GM13977 (cell line): ENCODE measurements at places on chromosomes 1 and 21.

GRCh38 chr1:182118851-182119250, 57.3 kb upstream of the ZNF648 start:
- no peak for DNase-seq

DNA sequence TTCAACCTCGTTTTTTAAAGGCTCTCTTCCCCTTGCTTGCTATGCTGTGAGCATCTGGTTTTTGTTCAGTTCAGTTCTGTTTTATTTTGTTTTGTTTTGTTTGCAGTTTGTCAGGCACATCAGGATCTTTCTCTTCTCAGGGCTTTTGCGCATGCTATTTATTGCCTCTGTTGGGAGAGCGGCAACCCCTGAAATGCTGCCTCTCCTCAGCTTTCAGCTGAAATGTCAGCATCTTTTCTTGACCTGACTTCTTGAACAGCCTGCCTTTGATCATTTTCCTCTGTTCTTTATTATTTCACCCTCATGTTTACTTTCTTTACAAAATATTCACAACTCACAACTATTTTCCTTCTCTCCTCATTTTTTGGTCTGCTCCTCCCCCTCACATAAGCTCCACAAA, 50.4 kb upstream of the RC3H1 start:
- no peak for DNase-seq

DNA sequence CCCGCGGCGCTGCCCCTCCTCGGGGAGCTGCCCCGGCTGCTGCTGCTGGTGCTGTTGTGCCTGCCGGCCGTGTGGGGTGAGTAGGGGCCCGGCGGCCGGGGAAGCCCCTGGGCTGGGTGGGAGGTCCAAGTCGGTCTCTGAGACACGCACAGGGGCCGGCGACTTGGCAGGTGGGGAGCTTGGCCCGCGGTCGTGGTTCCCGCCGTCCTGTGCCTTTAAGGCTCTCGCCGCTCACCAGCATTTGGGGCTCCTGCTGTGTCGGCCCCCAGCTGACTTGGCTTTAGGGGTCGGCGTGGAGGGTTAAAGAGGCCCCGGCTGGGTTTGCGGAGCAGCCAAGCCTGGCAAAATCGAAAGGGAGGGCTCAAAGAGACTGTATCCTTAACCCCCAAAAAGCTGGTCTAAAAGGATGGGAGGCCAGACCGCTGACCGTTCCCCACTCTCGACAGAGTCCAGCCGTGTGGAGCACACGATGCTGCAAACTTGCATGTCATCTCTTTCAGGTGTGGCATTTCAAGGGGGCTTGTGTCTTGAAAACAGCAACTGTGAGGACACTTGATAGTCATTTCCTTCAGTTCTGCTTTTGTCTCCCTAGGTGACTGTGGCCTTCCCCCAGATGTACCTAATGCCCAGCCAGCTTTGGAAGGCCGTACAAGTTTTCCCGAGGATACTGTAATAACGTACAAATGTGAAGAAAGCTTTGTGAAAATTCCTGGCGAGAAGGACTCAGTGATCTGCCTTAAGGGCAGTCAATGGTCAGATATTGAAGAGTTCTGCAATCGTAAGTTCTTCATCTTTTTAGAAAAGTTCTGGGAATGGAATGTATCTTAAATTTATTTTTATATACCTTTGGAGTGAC, 540 bp downstream of the CD55 start:
- no peak for DNase-seq

DNA sequence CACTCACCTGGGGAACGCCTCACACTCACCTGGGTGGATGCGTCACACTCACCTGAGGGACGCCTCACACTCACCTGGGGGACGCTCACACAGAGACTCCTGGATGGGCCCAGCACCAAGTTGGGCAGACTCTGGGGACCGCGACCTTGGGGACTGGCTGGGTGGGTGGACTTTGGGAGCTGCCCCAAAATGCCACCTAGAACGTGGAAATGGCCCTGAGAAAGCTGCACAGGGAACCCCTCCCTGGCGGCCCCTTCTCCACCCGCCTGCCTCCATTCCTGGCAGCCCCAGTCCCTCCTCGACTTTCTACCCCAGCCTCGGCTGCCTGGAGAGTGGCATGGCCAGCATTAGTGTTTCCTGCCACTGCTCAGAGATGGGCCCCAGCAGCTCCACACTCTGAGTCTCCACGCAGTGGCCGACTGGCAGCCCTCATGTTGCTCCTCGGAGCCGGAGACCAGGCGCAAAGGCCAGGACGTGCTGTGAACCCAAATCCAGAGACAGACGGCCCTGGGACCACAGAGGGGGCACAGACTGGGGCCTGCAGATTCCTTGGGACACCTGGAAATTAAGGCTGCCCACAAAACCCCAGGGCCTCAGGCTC, 46.5 kb upstream of the ACTRT2 start:
- no peak for DNase-seq

DNA sequence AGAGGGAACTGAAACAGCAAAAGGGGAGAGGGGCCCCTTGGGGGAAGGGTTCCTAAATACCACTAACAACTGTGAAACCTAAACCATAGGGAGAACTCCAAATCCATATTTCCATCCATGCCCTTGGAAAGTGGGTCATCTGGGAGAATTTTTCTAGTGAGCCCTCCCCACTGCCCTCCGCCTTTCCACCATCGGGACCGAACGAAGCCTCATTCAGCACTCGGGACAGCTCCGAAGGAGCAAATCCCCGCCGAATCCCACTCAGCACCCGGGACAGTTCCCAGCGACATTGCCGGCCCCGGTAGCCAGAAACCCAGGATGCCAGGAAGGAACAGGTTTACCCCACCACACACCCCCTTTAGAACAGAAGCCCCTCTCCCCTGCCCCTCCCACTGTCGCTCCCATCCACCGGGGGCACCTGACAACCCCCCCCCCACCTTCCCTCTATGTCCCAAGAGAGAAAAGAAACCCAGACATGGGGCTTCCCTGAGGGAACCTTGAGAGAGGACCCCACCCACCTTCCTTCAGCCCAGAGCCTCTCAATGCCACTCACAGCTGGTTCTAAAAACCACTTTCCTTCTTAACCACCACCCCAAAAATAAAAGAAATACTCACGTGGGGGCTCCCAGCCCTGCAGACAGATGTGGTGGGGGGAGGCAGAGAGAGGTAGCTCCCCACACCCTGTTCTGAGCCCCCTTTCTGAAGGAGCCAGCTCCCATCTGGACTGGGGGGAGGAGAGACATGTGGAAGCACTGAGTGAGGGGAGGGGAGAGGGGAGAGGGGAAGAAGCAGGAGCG, 4.5 kb downstream of the DLGAP3 start:
- DNase-seq = peak; percentile 76

DNA sequence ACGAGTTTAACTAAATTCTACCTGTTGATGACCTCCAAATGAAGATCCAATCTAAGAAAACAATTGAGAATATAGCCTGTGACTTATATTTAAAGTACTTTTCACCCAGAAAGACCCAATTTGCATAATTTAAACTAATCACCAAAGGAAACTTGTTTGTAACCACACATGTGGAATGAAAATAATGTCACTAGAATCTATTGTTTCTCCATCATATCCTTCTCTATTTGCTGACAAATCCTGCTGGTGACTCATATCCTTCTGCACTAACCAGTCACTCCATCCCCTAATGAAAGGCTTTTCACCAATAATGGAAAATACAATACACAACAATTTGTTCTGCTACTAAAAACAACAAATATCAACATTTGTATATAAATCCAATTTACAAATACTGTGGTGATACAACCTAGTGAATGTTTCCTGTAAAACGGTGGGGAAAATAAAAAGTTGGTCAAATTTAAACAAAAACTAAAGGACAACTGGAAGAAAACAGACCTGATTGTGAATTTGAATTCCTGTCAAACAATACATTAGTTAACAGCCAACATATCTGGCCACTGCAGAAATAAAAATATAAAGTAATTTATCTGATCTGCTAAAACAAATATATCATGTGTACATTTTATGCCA, 6.5 kb downstream of the PTP4A2 start:
- DNase-seq = no peak

DNA sequence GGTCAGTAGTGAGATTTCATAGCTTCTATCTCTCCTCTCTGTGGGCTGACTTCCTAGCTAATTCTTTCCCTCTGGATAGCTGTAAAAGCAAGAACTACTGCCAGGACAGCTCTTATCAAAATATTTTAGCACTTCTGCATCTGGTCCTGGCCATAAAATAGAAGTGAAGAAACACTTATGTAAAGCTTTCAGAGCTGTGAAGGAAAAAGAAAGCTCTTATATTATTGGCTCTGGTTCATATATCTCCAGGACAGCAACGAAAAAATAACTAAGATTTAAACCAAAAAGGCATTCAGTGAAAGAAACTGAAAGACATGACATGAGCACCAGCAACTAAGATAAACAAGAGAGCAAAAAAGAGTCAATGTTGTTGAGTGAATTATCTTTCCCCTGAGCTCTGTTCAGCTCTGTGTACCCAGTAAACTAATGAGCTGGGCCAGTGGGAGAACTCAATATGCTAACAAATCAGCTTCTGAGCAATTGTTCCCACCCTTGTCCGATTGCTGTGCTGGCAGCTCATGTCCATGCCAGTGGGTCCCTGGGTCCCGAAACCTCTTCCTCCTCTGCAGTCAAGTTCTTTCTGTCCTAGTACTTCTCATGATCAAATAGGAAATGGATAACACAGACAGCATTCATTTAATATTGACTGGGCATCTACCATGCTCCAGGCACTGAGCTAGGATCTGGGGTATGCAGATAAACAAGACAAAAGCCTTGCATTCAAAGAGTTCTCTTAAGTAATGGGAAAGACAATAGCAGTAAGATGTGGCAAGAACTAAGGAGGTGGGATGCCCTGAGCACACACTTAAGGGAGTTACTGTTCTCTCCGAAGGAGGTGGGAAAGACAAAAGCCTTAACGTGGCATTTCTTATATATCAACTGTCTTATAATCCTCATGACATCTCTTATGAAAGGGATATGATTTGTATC, 45.3 kb upstream of the MAN1A2 start:
- no peak for DNase-seq

DNA sequence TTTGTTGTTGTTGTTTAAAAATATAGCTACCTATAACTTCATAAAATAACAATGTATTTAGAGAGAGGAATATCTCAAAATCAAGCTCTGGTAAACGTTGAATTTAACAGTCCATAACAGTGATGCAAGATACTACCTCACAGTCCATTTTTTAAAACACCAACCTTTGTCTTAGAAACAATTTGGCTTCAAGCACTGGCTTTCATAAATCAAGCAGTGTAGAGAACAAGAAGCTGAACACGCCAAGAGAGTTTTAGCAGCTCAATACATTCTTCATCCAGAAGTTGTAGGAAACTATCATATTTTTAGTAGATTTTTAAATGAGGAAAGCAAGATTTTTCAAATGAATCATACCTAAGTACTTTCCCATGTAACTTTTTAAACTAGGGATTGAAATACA, 334.3 kb upstream of the ADAMTS5 start:
- DNase-seq = no peak

DNA sequence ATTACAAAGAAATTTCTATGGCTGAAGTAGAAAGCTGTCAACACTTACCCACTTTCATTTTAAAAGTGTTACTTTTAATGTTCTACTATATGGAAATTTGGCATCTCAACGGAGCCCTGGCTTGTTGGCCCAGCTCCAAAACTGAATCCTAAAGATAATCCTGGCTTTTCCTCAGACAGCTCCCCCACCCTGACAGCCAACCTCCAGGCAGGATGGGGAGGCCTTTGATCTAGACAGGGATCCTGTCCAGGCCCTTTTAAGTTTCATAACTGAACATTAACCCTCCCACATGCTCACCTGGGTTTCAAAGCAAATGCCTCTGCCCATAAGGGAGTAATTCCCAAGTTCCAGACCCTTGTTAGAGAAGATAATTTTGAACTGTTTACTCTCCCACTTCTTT, 99.3 kb upstream of the RALGPS2 start:
- no peak for DNase-seq

- no peak for DNase-seq
Observed at GRCh38 chr1:109243221-109243620, 6.1 kb upstream of the CELSR2 start.

- DNase-seq = no peak
Observed at GRCh38 chr1:69697340-69697739, 129.6 kb downstream of the LRRC7 start.

DNA sequence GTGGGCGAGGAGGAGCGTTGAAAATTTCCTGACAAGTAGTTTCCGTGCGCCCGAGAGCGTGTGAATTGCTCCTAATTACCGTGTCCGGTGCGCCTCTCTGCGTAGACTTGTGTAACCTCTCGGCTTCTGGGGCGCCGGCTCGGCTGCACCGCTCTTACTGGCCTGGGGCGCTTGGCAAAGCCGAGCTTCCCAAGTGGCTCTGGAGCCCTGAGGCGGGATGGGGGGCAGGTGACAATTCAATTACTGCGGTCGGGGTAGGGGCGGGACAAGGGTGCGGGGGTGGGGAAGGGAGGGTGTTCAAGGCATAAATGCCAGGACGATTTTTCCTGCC, 392 bp upstream of the DMRTA2 start:
- DNase-seq = peak; percentile 80

DNA sequence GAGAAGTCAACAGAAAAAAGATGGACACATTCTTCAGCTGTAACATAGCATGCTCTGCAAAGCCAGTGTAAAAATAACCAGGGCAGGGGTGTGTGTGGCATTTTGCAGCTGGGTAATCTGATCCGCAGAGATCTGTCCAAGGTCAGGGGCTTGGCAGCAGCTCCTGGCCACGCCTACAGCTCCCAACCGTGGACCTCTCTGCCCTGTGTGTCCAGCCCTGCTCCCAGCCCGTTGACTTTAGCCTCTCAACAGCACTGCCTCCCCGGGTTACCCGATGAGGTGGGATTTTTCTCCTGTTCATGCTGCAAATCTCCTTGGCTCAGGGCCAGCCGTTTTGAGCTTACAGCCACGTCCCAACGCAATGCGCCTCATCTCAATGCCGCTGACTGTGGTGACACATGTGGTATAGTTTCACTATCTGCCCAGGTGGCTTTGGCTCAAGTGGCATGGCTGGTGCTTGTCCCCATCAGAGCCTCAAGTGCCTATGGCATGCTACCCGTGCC, 68.1 kb downstream of the VWA5B1 start:
- DNase-seq = no peak
